ENCODE measurements at places on chromosomes 2 and 18. TPM values are rescaled to one million over a fixed set of nuclear protein-coding genes. Genes with fewer than 3 reads are reported as not detected.

DNA sequence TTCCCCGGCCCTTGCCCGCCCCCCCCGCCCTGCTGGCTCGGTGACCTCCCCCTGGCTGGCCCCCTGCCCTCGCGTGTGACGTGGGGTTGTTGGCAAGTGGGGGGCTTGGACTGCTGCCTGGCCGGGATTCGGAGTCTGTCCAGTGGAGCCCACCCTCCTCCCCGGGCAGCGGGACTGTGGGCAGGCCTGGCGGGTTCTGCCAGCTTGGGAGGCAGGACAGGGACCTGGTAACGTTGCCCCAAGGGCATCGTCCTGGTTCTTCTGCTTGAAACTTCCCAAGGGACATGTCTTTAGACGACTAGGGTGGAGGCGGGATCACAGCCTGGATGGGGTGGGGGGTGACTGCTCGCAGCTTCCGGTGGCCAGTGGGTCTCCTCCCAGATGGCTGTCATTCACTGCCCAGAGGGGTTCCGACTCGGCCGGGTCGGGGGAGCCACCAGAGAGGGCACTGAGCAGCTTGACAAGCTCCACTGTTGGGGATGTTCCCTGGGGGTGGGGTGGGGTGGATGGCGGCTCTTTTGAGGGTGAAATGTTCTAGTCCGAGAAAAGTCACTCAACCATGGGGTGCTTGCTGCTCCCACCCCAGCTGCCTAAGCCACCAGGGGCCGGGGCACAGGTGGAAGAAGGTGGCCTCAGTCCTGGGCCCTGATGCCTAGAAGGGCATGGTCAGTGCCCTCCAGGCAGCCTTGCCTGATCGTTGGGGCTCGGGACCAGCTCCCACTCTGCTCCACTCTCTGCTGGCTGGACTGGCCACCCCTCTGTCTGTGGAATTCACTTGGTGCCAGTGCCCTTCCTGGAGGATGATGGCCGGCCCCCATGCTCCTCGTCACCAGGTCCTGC lies 4.3 kb upstream of the HS6ST1 start:
- DNase-seq, result no peak
- H3K4me1 ChIP-seq, result peaks cover 41% of the 10 kb centered on the region
- no peaks in the 10 kb centered on the region for H3K36me3 ChIP-seq
- H3K27ac ChIP-seq, result peak overlapping the region; percentile 85
- H3K27me3 ChIP-seq, result no peaks in the 10 kb centered on the region

GRCh38 chr2:9668687-9669345 lies 38.0 kb upstream of the YWHAQ start:
- no peaks in the 10 kb centered on the region for H3K36me3 ChIP-seq
- DNase-seq, result no peak
- H3K27me3 ChIP-seq, result no peaks in the 10 kb centered on the region
- H3K4me3 ChIP-seq, result no peak overlapping the region

- H3K27me3 ChIP-seq, result no peaks in the 10 kb centered on the region
- DNase-seq, result peak; percentile 28
- peak within 1 kb of the TSS; percentile 63 for H3K4me3 ChIP-seq
- peaks cover 89% of the 10 kb centered on the region for H3K4me1 ChIP-seq
- peak within 1 kb of the TSS; percentile 87 for H3K27ac ChIP-seq
Observed at GRCh38 chr2:168801961-168802858, at the start of gene NOSTRIN. TSS of gene NOSTRIN (plus strand) at chr2:168802637. CDS start at chr2:168802647, 10 bp downstream.

REG3G gene
- not detected for total RNA-seq

REL gene
- 5.0 TPM for total RNA-seq

HS1BP3 gene
- total RNA-seq, result 16.6 TPM

DNA sequence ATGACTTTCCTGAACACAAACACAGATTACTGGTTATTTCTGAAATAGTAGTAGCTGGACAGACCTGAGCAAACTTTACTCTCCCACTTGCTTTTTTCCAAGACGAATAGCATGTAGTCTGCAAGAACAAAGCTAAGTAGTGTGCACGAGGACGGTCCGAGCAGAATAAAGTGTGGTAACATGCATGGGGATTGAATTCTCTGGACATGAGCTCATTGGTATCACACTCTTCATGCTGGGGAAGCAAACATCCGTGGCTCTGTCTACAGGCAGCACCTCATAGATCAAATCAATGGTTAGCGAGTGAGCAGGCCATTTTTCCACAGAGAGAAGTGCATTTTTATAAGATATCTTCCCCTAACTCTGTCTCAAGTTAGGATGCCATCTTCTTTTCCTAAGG lies 164.8 kb upstream of the STK17B start:
- H3K27ac ChIP-seq, result no peak overlapping the region
- H3K27me3 ChIP-seq, result no peaks in the 10 kb centered on the region
- no peak overlapping the region for H3K4me3 ChIP-seq
- DNase-seq, result no peak

DNA sequence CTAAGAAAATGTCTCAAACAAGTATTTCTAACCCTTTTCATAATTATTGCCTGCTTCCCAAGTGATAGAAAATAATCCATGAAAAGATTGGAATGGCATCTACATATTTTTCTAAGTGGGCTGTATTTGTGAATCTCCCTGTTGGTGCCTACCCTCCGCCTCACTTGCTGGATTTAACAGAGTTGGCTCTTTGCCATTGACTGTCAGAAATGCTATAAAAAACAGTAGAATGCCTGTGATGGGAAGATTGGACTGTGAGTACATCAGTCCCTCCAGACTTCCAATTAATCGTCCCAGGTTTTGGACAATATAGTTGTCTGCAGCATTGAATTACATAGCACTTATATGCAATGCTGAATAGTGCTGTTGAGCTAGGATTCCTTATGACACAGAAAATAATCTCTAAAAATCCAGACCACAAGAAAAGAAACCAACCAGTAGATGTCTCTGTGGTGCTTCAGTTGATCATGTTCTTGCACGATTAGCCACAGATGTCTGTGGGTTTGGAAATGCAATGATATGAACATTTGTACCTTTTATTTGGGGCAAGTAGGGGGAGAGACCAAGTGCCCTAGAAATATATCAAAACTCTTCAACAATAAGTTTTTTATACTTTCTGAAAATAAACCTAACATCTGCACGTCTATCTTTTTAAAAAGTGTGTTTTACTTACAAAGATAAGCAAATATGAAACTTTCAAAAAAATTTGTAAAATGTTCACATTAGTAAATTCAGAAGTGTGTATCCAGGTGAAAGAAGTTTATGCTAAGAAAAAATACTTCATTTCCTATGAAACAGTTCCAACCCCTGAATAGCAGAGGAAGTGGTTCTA lies 88.5 kb downstream of the DYNAP start:
- H3K36me3 ChIP-seq, result no peaks in the 10 kb centered on the region
- no peak overlapping the region for H3K27ac ChIP-seq
- H3K4me1 ChIP-seq, result no peaks in the 10 kb centered on the region
- H3K4me3 ChIP-seq, result no peak overlapping the region
- H3K27me3 ChIP-seq, result peaks cover 5% of the 10 kb centered on the region

POMC gene
- total RNA-seq, result 7.5 TPM

UGT1A8 gene
- not detected for total RNA-seq

DNA sequence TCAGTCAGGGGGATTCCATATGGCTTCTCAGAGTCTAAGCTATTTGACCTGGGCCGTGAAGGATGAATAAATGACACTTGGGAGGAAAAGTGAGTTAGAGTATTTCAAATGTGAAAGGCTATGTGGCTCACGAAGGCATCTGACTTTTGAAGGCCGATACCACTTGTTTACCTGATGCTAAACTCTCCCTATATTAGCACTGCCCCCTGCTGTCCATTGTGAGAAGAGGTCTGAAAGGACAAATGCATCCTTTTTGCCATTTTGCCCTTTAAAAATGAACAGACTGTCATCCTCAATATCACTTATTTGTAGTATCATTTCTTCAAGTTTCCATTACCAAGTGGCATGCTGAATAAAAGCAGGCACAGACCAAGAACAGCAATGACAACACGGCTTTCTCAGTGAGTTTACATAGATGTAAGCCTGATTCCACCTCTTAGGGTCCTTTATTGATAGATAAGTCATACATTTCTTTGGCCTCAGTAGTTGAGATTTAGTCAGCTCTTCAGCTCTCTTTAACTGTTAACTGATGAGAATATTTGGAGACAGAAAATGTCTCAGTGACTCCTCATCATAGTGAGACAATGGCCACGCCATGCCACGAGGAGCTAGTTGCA lies 40.1 kb downstream of the DOCK10 start:
- no peak for DNase-seq
- H3K4me1 ChIP-seq, result no peaks in the 10 kb centered on the region
- H3K4me3 ChIP-seq, result no peak overlapping the region
- H3K27me3 ChIP-seq, result no peaks in the 10 kb centered on the region
- no peak overlapping the region for H3K27ac ChIP-seq
- H3K36me3 ChIP-seq, result no peaks in the 10 kb centered on the region

EVA1A gene
- 0.41 TPM for total RNA-seq

GRHL1 gene
- 0.69 TPM for total RNA-seq

DNA sequence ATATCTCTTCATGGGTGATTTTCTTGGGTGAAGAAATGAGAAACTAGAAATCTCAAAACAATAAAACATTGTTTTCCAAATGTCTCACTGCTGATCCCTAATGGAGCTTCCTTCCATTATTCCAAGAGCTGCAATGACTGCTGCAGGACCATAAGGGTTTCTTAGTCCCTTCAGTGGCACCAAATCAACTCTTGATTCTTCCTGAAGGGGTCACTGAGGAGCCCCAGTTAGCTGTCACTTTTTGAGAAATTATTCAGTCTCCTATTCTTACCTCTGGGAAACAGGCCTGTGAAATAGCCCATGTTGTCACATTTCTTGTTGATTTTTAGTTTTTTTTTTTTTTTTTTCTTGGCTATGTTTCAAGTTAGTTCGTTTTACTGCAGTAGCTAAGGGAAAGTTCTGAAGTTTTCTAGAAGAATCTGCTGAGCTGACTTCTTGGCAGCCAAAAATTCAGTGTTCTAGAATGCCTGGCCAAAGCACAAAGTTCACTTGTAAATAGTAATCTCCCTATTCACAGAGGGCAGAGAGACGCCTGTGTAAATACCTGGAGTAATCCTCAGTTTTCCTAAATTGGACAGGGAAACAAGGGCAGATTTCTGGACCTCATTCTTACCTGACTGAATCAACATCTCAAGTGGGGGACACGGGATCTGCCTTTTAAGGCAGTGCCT lies 480.0 kb downstream of the RIT2 start:
- H3K36me3 ChIP-seq, result no peaks in the 10 kb centered on the region
- H3K4me1 ChIP-seq, result no peaks in the 10 kb centered on the region
- no peak overlapping the region for H3K27ac ChIP-seq
- H3K4me3 ChIP-seq, result no peak overlapping the region

- H3K4me1 ChIP-seq, result peaks cover 55% of the 10 kb centered on the region
- no peaks in the 10 kb centered on the region for H3K27me3 ChIP-seq
- H3K4me3 ChIP-seq, result peak overlapping the region; percentile 87
- no peaks in the 10 kb centered on the region for H3K36me3 ChIP-seq
- H3K27ac ChIP-seq, result peak overlapping the region; percentile 84
Observed at GRCh38 chr18:76494231-76495005, 624 bp downstream of the ZNF516 start.

GRCh38 chr2:173957517-173957916 lies 7.7 kb downstream of the SP3 start:
- H3K36me3 ChIP-seq, result peaks cover 35% of the 10 kb centered on the region
- H3K4me1 ChIP-seq, result peaks cover 95% of the 10 kb centered on the region
- no peak overlapping the region for H3K4me3 ChIP-seq
- DNase-seq, result no peak
- no peaks in the 10 kb centered on the region for H3K27me3 ChIP-seq

APCDD1 gene
- total RNA-seq, result 38.0 TPM

DNA sequence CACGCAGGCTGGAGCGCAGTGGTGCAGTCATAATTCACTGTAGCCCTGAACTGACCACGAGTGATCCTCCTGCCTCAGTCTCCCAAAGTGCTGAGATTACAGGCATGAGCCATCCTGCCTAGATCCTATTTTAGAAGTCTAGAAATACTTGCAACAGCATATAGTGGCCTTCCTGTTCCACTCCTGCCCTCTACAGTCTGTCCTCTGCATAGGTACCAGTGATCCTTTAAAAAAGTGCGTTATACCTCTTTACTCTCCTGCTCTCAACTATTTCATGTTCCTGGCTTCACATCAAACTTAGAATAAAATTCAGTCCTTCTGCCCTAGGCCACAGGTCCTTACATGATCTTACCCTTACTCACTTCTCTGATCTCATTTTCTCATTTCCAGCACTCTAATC lies 6.0 kb downstream of the COMMD1 start:
- H3K27ac ChIP-seq, result no peak overlapping the region
- H3K4me3 ChIP-seq, result no peak overlapping the region
- no peaks in the 10 kb centered on the region for H3K36me3 ChIP-seq
- peaks cover 47% of the 10 kb centered on the region for H3K4me1 ChIP-seq

DSEL gene
- total RNA-seq, result 1.6 TPM

GRCh38 chr2:20156836-20157192 lies 68.1 kb downstream of the SDC1 start:
- no peaks in the 10 kb centered on the region for H3K4me1 ChIP-seq
- peaks cover 31% of the 10 kb centered on the region for H3K27me3 ChIP-seq
- no peaks in the 10 kb centered on the region for H3K36me3 ChIP-seq
- DNase-seq, result no peak

- H3K36me3 ChIP-seq, result no peaks in the 10 kb centered on the region
- no peaks in the 10 kb centered on the region for H3K4me1 ChIP-seq
- DNase-seq, result no peak
- H3K27me3 ChIP-seq, result no peaks in the 10 kb centered on the region
Observed at GRCh38 chr2:178230396-178230795, 36.1 kb downstream of the OSBPL6 start.

DNA sequence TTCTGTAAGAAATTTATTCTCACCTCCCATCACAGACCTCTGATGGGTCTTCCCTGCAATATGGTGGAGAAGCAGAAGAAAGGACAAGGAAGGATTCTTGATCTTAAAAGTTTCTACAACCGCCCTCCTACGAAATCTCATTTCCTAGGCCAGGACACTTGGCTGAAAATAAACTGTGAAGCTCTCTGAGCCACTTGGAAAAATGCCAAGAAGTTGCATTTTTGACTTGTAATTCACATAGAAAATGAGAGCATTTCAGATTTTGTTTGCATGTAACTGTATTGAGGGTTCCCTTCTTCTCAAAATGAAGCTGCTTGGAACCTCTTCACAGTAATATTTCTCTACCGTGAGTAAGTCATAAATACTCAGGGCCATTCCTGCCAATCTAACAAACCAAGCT lies 458.3 kb upstream of the SLC14A2 start:
- H3K27ac ChIP-seq, result no peak overlapping the region
- no peaks in the 10 kb centered on the region for H3K27me3 ChIP-seq
- no peak for DNase-seq
- H3K4me1 ChIP-seq, result peaks cover 7% of the 10 kb centered on the region
- no peak overlapping the region for H3K4me3 ChIP-seq
- no peaks in the 10 kb centered on the region for H3K36me3 ChIP-seq

GRCh38 chr2:79026061-79026460 lies 559 bp downstream of the REG3G start:
- H3K4me3 ChIP-seq, result no peak overlapping the region
- no peaks in the 10 kb centered on the region for H3K36me3 ChIP-seq
- DNase-seq, result no peak
- H3K27me3 ChIP-seq, result no peaks in the 10 kb centered on the region
- H3K27ac ChIP-seq, result no peak overlapping the region

Data from left ventricle myocardium inferior (tissue), 1 donor.